Stimulated activated CD4-positive, alpha-beta T cell treated with anti-CD3 and anti-CD28 coated beads, Interleukin-12 subunit alpha, Interleukin-12 subunit beta, amount 100 ng/mL, for 24 hours (primary cell): ENCODE measurements at places on chromosomes 12 and 14.
A peak's percentile ranks its signal among the peaks of the same experiment; 100 is the strongest.

GRCh38 chr14:65101631-65102440 is 481 bp downstream of the MAX start:
- no peak for DNase-seq

DNA sequence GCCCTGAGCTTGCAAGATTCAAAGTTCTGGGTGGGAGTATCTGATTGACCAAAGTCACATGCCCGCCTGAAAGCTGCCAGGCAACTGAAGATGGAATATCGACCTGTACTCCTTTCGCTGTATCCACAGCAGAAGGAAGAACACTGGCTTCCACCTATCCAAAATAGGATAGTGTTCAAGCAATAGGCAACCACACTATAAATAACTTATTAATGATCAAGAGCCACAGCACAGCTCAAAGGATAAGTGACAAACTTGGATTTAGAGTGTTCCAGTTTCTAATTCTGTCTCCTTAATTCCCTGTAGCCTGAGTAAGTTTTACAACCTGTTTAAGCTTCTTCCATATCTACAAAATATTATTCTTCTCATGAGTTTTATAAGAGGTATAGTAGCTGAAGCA is 89.9 kb downstream of the TAOK3 start:
- DNase-seq, result no peak

DNA sequence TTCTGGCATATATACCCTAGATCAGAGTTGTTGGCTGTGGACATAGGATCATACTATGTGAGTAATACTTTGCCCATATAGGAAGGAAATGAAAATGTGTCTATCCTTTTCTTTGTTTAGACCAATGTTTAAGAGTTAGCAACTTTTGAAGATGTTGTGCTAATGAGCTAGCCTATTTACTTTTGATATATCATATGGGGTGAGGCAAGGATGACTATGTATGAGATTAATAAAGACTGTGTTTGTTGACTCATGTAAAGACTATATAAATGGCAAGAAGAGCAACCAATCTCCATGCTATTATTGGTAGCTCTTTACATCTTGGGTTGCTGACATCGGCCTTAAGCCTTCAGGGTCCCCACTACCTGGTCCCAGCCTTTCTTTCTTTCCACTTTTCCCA is 289.4 kb downstream of the CCDC91 start:
- no peak for DNase-seq

- no peak for DNase-seq
These were observed 46.5 kb downstream of the NR1H4 start for GRCh38 chr12:100520048-100520769.

DNA sequence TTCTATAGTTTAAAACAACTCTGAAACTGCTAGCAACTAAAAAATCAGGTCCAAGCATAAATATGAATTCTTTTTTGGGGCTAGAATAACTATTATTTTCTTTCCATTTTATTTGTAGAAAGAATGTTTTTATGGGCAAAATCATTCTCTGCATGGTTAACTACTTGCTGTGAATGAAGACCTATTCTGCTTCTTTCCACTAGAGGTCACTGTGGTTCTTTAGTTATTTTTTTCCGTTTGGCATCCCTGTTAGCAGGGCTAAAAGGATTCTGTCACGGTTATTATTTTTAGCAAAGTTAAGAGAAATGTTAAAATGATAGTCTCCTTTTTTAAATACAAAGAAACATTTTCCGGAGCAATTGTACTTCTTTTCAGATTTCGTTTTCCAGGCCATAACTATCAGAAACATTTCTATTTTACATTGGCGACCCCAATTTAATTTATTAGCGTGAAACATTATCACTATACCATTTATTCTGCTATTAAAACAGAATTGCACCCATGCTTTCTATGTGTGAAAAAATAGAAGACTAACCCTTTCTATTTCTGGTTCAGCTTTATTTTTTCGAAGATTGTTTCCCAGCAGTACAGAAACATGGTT is 404.8 kb downstream of the ATP23 start:
- DNase-seq, result no peak

- no peak for DNase-seq
These were observed 23.3 kb upstream of the CCER1 start for GRCh38 chr12:90978117-90978770.

- DNase-seq, result no peak
These were observed 266.3 kb downstream of the AACS start for GRCh38 chr12:125331342-125332052.

- DNase-seq, result no peak
These were observed 75.9 kb downstream of the TMTC1 start for GRCh38 chr12:29707846-29708245.

GRCh38 chr12:129269756-129270495 is 416.6 kb downstream of the GLT1D1 start:
- DNase-seq, result no peak

- DNase-seq, result no peak
These were observed 26.2 kb downstream of the MNAT1 start for GRCh38 chr14:60760644-60761364.

DNA sequence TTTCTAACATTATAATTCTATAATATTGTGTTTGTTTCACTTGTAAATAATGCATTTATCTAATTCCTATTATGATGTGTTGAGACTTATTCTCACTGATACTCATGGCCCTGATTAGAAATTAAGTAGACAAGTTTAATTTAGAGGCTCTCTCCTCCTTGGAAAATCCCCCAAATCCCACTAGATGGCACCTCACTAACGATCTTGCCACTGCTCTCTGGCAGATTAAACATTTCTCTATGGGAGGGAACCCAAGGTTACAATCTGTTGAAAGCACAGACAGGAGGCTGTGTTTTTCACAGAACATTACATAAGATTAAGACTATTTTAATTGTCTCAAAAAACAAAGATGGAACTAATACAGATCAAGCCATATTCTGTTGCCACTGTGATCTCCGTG is 318.7 kb downstream of the LRFN5 start:
- no peak for DNase-seq

- peak; percentile 36 for DNase-seq
These were observed 727 bp downstream of the LDHB start for GRCh38 chr12:21656905-21657325.

DNA sequence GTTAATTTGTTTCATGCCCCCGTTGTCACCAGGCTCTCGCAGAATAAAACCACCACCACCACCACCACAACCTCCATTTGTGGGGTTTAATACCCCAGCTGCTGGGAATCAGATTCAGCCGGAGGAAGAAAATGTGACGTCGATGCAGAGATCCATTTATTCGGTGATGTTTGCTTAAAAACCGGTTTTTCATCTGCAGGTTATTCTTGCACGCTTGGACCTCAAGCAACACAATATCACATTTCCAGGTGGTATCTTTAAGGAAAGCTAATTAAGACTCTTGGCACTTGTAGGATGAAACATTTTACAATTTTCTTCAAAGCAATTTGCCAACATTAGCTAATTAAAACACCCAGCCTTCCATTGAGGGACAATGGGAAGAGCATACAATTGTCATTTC is 39.8 kb downstream of the SPRING1 start:
- no peak for DNase-seq

DNA sequence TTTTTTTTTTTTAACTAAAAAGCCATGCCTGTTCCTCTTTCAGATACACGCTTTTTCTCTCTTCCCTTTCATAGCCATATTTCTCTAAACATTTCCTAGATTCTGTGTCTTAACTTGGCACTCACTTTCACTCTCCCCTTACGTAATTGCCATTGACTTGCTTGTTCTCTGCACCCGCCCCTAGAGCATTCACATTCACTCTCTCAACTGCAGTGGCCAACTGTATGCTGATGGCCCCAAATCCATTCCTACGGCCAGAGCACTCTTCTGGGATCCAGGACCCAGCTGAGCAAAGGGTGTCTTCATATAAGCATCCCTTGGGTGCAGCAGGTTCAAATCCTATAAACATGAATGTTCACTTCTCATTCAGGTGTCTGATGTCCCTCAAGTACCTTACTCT is 59.5 kb downstream of the CKB start:
- DNase-seq, result no peak

GRCh38 chr14:55843718-55844403 is 263.9 kb downstream of the KTN1 start:
- DNase-seq, result no peak
